WERI-Rb-1 (cell line): ENCODE measurements at places on chromosomes 1 and 21.
A peak's percentile ranks its signal among the peaks of the same experiment; 100 is the strongest.

DNA sequence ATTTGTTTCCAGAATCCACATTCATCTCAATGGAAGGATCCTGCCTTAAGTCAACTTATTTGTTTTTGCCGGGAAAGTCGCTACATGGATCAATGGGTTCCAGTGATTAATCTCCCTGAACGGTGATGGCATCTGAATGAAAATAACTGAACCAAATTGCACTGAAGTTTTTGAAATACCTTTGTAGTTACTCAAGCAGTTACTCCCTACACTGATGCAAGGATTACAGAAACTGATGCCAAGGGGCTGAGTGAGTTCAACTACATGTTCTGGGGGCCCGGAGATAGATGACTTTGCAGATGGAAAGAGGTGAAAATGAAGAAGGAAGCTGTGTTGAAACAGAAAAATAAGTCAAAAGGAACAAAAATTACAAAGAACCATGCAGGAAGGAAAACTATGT is 2.6 kb downstream of the GADD45A start:
- no peak for DNase-seq

DNA sequence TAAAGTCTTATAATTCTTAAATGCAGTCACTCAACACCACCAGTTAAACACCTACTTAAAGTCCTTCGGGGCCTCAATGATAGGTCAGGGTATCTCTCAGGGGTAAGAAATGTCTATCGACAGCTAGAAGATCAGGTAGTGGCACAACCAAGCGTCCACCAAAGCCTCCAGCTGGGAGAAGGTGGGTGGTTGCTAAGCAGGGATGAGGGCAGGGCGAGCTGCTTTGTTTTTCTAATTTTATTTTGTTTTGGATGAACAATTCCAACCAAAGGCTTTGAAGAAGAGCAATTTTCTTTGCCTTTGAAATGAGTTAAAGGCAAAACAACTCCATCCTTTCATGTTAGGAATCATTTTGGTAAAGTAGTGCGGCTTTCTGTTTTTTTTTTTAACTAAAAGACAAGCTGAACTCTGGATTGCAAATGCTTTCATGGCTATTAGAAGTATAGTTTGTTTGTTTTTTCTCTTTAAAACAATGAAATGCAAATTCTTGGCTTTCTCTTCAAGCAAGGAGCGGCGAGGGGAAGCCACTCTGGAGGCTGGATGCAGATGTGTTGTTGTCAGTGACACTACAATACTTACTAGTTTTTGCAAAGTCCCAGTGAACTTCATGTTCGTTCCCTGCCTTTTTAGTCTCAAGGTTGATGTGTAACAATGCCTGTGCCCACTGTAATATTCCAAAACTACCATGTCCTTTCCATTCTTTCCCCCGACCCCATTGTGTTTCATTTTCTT is 106.0 kb downstream of the MRPS6 start:
- no peak for DNase-seq

DNA sequence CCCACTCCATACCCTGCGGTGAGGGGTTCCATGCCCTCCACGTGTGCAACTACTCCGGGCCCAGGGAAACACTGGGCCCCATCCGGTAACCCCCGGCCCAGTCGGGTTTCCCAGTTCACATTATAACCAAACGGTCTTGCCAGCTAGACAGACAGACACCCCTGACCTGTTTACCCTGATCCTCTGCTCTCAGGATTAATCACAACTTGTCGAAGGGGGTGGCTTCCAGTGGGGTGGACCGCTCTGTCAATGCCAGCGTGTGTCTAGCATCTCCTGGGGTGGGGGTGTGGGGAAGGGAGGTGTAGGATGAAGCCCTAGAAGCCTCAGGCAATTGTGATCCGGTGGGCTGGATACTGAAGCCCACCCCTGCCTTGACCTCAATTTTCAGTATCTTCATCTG is 4.6 kb upstream of the OLIG2 start:
- DNase-seq = no peak

DNA sequence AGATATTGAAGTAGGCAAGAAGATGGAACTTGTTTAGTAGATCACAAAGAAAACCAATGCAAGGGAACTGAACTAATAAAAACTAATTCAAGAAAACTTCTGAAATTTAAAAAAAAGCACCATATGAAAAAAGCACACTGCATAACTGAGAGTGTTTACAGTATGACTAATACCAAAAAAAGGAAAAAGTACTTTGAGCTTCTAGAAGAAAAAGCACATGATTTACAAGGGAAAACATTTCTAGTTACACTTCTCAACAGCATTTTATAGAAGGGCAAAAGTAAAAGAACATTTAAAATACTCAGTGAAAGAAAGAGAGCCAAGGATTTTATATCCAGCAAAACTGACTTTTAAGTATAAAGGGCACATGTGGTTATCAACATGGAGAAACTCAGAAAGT is 233.6 kb downstream of the RPS6KC1 start:
- no peak for DNase-seq

GRCh38 chr1:41803656-41804055 is 115.1 kb downstream of the HIVEP3 start:
- no peak for DNase-seq

DNA sequence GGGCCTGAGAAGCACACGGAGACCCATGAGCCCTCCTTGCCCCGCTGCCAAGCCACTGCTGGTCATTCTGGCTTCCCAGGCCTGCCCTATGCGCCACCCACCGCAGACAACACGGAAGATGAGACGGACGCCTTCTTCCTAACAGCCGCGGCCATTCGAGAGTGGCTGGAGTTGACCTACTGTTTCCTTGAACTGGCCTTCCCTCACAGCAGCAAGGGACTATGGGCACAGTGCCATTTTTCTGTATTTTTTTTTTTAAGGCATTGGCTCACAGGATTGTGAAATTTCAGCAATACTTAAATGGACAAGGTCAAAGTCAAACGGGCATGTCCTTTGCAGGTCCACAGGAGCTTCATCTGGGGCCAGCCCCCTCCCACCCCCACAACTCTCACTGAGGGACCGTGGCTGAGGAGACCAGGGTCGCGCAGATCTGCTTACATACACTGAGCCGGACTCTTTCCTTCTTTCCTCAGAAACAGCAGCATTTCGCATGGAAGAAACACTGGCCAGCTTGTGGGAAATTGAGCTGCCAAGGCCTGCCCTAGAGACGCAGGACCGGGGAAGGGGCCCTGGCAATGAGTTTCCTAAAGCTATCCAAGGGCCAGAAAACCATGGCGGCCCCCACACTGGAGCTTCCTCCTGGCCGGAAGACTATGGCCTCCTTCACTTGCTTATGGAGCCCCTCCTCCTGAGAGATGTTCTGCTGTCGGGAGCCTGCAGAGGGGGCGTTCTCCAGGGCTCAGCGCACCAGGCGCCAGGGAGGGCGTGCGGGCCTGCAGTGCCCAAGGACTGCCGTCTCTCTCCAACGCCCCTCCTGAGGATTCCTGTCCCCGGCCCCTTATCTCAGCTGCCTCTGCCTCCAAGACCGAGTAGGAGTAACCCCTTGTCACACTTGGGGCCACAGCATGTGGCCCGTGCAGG is 98.9 kb downstream of the PGBD5 start:
- no peak for DNase-seq

DNA sequence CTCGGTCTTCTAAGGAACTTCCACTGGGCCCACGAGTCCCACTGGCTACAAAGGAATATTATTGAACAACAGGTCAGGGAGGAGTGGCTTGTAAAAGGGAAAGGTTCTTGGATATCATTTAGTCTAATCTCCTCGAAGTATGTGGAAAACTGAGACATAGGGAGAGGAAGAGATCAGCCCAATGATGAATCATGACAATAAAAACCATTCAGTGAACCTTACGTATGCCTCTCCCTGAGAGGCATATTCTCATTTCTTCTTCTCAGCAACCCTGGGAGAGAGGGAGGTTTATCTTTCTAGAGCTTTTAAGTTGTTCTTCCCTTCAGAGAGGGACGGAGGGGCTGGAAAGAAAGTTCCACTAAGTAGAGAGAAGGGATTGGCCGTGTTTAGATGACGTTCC is 5.3 kb upstream of the MOB3C start:
- DNase-seq = no peak

GRCh38 chr1:226603022-226603857 is 54.7 kb downstream of the STUM start:
- DNase-seq = no peak

- DNase-seq = no peak
Observed at GRCh38 chr1:239939602-239940001, 152.1 kb upstream of the FMN2 start.

DNA sequence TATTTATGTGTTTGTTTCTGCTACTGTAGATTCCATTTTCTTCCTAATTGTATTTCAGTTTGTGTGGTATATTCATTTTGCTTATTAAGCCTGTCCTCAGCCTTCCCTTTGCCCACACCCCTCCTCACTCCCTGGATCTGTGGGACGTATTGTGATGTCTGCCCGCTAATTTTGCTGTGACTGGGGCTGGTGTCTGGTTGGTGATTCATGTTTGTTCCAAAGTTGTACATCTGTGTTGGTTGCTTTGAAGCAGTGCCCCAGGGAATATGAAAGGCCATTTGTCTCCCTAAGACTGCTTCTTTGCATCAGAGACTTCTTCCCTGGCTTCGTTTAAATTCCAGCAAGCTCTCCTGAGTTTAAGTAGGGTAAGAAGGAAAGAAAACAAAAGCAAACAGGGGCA is 289.5 kb upstream of the SGIP1 start:
- no peak for DNase-seq

GRCh38 chr1:59445040-59445439 is 148.1 kb downstream of the FGGY start:
- no peak for DNase-seq

- no peak for DNase-seq
Observed at GRCh38 chr1:185249563-185249962, 67.5 kb downstream of the IVNS1ABP start.

GRCh38 chr1:194069168-194069830 is 882.9 kb upstream of the B3GALT2 start:
- DNase-seq = no peak

DNA sequence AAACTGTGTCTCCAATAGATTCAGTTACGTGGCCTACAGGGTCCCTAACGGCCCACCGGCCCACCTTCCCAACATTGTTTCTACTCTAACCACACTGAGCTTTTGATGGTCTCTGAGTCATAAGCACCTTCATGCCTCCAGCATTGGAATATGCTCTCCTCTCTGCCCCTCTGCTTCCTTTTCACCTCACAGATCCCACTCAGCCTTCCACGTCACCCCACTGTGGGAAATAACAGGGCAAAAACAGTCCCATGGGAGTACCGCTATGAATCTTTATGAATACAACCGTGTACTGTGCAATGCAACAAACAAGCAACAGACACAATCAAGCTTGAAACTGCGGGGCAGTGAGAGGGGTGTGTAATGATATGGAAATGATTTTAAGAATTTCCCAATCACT is 5.3 kb upstream of the SARS1 start:
- no peak for DNase-seq

- no peak for DNase-seq
Observed at GRCh38 chr21:28663111-28663693, 329.5 kb downstream of the LTN1 start.

GRCh38 chr1:36307601-36308330 is 1.6 kb downstream of the SH3D21 start:
- no peak for DNase-seq

GRCh38 chr1:11943619-11944018 is 9.1 kb downstream of the PLOD1 start:
- no peak for DNase-seq

DNA sequence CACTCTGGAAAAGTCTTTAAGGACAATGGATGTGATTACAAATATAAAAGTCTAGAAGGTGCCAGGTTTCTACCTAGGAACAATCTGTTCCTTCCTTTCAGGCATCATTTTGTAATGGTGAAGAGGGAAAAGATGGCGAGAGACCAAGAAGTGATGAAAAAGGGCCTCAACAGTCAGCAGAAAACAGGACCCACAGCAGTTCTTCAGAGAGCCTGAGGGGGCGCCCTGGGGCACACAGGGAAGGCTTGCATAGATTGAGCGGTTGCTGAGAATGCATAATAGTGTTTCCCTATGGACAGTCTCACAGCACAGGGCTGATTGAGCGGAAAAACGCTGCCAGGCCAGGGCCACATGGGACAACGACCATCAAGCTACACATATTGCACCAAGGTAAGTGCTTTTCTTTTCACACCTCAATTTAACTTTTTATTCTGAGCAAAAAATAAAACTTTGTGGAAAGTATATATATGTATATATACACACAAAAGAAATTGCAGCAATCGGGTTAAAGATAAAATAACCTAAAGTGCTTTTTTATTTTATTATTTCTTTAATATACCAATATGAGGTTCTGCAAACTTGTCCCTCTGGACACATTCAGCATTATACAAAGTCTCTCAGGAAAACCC is 3.1 kb upstream of the YRDC start:
- DNase-seq = peak; percentile 77

- DNase-seq = peak; percentile 28
Observed at GRCh38 chr1:155016231-155016831, 13.7 kb downstream of the ZBTB7B start.

DNA sequence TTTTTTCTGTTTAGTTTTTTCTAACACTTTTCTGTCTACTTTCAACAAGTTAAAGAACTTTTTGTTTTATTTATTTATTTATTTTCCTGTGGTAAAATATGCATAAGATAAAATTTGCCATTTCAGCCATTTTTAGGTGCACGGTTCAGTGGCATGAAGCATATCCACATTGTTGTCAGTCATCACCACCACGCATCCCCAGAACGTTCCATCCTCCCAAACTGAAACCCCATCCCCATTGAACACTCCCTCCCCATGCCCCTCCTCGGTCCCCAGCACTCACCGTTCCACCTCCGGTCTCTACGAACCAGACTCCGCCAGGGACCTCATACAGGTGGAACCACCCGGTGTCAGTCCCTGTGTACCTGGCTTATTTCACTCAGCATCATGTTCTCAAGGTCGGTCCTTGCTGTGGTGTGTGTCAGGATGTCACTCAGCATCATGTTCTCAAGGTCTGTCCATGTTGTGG is 118.1 kb downstream of the SIK1 start:
- DNase-seq = no peak

- DNase-seq = no peak
Observed at GRCh38 chr21:17610911-17611310, 1.8 kb downstream of the BTG3 start.
